ENCODE measurements at places on chromosomes 5 and 9.

DNA sequence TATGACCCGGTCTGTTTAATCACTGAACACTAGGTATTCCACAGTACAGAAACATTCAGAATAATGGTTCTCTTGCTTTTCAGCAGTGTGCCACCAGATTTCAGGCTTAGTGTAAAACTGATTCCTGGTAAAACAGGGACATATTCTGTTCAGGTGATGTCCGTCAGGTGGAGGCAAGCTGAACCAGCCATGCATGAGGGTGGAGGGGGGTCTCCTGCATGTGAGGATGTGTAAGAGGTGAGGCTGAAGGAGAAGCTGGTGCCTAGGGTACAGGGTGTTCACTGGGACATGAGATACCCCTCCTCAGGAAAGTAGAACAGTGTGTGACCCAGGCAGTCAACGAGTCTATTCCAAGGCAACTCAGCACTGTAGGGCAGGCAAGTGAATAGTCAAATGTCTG lies 563.9 kb downstream of the BNC2 start:
- no peak for DNase-seq

- DNase-seq = no peak
These were observed 3.1 kb downstream of the CLTB start for GRCh38 chr5:176413255-176413565.

- no peak for DNase-seq
These were observed 447.1 kb downstream of the LRRC70 start for GRCh38 chr5:63025679-63026078.

DNA sequence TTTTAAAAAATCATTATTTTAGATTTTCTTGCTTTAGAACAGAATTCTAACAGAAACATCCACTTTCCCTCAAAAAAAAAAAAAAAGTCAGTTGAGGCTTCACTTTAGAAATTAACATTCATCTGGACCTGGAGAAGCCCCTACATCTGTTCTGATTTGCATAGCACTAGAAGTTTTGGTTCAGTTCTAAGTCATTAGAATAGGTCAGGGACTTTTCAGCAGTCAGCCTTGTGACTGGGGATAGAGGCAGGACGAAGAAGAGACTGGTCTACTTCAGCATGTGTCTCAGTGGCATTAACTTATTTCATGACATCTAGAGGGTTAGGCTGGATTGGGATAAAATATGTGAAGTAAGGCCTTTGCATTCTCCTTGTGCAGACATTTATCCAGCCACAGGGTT lies 215.8 kb upstream of the DAB2 start:
- DNase-seq = no peak

DNA sequence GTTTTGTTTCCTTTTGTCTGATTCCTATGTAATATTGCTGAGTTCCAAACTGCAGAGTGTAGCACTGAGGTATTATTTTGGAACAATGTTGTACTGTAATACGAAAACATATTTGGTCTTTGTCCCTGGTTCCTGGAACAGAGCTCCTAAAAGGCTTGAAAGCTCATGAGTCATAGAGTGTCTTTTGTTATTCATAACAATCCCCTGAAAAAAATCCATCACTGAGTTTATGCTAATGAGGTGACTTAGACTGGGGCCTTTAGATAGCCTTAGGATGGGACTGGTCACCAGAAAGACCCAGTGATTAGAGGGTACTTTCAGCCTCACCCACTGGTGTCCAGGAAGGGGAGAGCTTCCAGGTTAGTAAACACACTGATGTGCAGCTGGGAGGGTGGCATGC lies 132.7 kb upstream of the POU5F2 start:
- no peak for DNase-seq

GRCh38 chr5:149839761-149840160 lies 104.8 kb downstream of the PDE6A start:
- no peak for DNase-seq

GRCh38 chr9:114518599-114519022 lies 13.3 kb upstream of the WHRN start:
- DNase-seq = no peak

GRCh38 chr9:27505744-27506161 lies 18.3 kb upstream of the IFNK start:
- no peak for DNase-seq

DNA sequence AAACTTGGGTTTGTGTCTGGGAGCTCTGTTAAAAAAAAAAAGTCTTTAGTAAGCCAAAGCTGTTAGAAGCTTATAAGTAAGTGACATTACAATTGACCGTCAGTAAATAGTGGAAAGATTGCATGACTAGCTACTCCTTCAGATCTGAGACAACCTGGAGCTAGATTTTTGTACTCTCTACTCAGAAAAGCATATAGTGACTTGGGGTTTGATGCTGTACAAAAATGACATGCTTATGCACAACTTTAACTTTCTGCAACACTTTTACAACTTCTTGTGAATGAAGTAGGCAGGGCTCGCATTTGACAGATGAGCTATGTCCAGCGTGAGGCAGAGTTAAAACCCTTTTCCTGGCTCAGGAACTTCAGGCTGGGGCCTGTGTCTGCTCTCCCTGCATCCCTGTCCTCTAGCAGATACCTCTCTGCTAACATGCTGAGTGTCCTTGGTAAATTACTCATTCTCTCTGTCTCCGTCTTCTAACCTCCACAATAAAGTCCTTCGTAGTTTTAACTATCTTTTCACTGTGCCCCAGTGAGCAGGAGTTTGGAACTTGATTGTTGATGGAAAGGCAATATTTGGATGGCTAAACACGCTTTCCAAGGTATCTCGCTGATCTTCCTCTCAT lies 471 bp upstream of the GHR start:
- DNase-seq = no peak

DNA sequence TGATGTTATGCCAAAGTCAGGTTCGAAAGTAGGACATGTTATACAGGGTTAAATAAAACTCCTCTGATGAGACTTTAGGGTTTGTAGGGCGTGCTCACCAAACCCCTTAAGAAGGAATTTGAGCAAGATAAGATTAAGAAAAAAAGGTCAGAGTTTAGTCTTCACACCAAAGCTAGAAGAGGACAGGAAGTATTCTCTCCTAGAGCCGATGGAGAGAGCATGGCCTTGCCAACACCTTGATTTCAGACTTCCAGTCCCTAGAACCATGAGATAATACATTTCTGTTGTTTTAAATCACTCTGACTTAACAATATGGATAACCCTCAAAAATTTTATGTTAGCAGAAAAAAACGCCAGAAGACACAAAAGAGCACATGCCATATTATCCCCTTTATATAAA lies 16.3 kb upstream of the PLCXD3 start:
- no peak for DNase-seq

DNA sequence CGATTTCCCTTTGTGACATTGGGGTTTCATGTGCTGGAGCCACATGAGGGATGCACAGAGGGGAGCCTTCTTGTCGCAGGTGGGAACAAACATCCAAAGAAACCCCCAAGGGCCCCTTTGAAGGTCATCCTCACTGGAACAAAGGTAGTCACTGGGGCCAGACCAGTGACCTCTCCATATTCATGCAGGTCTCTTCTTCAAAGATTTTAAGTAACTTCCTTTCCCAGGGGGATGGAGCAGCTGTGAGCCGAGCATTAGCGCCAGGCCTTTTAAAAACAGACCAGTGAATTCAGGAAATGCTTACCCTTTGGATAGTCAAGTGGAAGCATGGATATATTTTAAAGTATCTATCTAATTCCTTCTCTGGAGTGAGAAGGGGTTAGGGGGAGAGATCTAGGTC lies 33.0 kb downstream of the DAPK1 start:
- no peak for DNase-seq

- DNase-seq = peak; percentile 89
These were observed 77.6 kb upstream of the ANKRD55 start for GRCh38 chr5:56310711-56311204.

GRCh38 chr5:2201832-2202231 lies 319.1 kb upstream of the IRX4 start:
- no peak for DNase-seq

GRCh38 chr9:78158286-78158685 lies 77.6 kb upstream of the CEP78 start:
- peak; percentile 66 for DNase-seq

- no peak for DNase-seq
These were observed 122.4 kb upstream of the MVB12B start for GRCh38 chr9:126204197-126204596.

DNA sequence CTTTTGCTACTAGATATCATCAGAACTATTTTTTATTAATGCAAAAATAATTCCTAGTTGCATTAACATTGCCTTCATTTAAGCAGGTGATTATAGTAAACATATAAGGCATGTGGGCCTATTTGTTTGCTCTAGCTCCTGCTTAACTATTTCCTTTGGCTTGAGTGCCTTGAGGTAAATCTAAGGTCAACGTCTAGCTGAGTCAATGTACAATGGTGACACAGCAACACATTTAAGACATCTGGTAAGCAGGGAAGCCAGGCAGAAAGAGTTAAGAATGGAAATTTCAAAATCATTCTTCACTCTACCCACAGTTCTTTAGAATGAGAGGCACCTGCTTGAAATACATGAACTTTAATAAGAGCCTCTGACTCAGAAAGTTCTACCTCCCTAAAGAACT lies 111.9 kb upstream of the FST start:
- no peak for DNase-seq

DNA sequence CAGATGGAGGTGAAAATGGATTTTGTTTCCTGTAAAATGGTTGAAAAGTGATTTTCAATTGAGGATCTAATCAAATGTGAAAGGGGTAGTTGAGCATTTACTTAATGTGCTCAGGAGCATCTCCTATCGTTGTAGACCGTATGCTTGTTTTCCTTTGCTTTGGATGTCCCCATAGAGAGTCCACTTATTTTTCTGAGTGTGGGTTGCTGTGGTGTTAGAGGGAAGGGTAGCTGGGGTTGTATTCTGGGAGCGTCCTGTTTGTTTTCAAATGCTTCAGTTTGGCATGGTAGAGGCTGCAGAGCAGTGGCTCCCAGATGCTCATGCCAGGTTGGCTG lies 154.1 kb downstream of the MAT2B start:
- DNase-seq = no peak

GRCh38 chr9:129554649-129555048 lies 66.3 kb downstream of the C9orf50 start:
- DNase-seq = no peak

- no peak for DNase-seq
These were observed 229.9 kb downstream of the EBF1 start for GRCh38 chr5:158869854-158870253.

GRCh38 chr9:136302527-136302926 lies 1.4 kb downstream of the CCDC187 start:
- DNase-seq = no peak

GRCh38 chr9:131584858-131585257 lies 39.5 kb downstream of the PRRT1B start:
- DNase-seq = peak; percentile 42

DNA sequence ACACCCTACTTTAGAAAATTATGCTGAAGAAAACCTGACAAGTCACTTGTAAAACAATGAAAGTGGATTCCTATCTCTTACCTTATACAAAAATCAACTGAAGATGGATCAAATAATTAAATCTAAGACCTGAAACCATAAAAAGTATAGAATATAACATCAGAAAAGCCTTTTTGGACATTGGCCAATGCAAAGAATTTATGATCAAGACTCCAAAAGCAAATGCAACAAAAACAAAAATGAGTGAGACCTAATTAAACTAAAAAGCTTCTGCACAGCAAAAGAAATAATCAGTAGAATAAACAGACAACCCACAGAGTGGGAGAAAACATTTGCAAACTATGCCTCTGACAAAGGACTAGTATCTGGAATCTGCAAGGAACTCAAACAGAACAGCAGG lies 303.0 kb upstream of the CDH9 start:
- DNase-seq = no peak

DNA sequence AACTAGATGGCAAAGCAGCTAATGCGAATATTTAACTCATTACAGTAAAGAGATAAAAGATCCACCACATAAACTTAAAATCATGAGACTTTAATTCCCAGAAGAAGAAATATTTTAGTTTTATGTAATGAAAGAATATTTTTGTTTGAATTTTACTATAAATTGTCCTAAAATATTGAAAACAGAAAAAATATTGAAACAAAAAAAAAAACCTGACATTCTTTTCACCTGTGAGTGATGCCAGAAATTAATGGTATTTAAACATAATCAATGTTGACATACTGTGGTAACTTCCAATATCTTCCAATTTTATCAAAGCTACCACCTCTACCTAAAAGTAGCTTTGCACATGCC lies 153.2 kb downstream of the MEF2C start:
- no peak for DNase-seq

GRCh38 chr5:74542482-74542881 lies 98.0 kb downstream of the ENC1 start:
- DNase-seq = no peak

DNA sequence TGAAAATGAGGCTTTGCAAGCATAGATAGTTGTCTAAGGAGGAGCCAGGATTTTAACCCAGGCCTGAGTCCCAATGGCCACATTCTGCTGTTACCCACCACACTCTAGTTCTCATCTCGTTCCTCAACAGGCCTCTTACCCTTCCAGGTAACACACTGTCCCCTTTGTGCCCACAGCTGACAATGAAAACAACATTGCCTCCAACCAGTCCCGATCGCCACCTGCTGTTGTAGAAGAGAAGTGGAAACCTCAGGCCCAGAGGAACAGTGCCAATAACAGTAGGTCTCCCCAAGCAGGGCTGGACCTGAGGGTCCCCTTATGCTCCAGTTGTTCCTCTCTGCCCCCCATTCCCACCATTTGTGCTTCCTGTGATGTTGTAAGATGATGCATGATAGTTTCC lies 30.4 kb downstream of the AMBP start:
- peak; percentile 46 for DNase-seq

GRCh38 chr9:38067859-38068681 lies 957 bp downstream of the SHB start:
- DNase-seq = peak; percentile 47

Measured in hematopoietic multipotent progenitor cell treated with erythropoietin and hydrocortisone succinate and interleukin-3 and kit ligand, for 4 days (in vitro differentiated cells).